ENCODE measurements at places on chromosomes 11 and 22.
A peak's percentile ranks its signal among the peaks of the same experiment; 100 is the strongest.

GRCh38 chr22:31218565-31219262 is 6.6 kb downstream of the LIMK2 start:
- DNase-seq = no peak

GRCh38 chr11:21121991-21122390 is 452.6 kb downstream of the NELL1 start:
- no peak for DNase-seq

DNA sequence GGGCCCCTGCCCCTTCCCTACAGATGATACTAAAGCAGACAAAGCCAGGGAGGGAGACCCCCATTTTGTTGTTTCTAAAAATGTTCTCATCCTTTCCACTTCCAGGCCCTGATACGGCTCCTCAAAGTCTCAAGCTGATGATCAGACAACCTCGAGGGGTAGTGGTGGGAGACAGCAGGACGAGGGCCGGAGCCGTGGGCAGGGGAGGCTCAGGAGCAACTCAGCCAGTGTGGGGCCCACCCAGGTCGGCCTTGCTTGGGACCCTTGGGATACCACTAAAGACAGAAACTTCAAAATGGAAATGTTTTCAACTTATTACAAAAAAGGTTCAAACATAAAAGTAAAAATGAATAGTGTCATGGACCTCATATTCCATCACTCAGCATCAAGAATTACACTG is 15.2 kb upstream of the VPS37C start:
- no peak for DNase-seq

DNA sequence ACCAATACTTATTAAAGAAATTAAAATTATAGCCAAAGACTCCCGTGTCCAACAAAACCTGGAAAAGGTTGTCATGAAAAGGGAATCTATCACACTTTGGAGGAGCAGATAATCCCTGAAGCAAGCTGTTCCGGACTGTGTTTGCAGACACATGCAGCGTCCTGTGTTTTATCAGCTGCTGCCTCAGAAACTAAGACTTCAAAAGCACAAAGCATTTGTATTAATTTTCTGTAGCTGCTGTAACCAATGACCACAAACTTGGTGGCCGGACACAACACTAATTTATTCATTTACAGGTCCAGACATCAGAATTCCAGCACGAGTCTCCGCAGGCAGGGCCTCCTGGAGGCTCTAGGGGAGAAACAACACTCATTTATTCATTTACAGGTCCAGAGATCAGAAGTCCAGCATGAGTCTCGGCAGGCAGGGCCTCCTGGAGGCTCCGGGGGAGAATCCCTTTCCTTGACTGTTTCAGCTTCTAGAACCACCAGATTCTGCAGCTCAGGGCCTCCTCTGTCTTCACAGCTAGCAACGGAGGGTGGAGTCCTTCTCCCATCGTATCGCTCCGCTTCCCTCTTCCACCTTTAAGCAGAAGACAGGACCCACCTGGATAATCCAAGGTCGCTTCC is 465.3 kb downstream of the BRD1 start:
- no peak for DNase-seq

- DNase-seq = peak; percentile 64
These were observed 43.4 kb downstream of the CPT1A start for GRCh38 chr11:68798221-68798813.

DNA sequence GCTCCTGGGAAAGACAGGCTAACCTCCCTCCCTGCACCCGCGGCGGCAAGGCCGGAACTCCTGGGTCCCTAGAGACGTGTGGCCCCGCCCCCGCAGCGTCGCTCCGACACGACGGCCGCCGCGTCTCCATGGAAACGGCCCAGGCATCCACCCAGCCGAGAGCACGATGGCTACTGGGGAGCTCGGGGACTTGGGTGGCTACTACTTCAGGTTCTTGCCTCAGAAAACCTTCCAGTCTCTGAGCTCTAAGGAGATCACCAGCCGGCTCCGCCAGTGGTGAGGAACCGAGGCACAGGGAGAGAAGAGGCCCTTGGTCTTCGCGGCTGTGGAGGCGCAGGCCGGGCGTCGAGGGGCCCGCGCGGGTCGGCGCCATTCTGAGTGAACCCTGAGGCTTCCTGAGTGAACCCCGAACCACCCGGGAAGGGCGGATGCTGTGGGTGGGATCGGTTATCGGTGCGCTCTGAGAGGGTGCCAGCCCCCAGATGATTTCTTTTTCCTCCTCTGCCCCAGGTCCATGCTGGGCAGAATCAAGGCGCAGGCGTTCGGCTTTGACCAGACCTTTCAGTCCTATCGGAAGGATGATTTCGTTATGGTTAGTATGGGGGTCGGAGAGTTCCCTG is at the start of gene CFAP300:
CFAP300 (plus strand) TSS at position 133 of the 620 bp plus-strand sequence; CDS start at position 167, 34 bp downstream.
- DNase-seq = no peak

- no peak for DNase-seq
These were observed 8.7 kb upstream of the MPPED2 start for GRCh38 chr11:30594646-30595411.

Data from hematopoietic multipotent progenitor cell treated with erythropoietin and hydrocortisone succinate and interleukin-3 and kit ligand, for 17 days (in vitro differentiated cells).